ENCODE measurements at places on chromosomes 16 and 17.

DNA sequence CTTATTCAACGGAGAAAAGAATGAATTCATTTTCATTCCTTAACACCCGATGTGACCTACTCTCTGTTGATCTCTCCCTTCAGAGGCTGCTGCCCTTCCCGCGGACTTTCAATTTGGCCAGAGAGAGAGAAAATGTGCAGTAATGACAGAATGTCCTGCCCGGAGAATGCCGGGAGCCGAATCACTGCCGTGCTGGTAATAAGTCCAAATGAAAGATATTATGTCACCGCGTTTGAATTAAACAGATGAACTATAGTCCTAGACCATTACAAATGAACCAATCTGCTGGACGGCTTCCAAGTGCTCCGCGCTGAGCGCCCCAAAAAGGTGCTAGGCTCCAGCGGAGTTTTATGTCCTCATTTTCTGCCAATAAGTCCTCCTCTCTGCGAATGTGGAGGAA, 14.7 kb upstream of the C16orf82 start:
- DNase-seq, result no peak

- no peak for DNase-seq
These were observed 6.8 kb downstream of the KIF19 start for GRCh38 chr17:74332763-74333283.

GRCh38 chr17:66474258-66474657, 171.8 kb downstream of the PRKCA start:
- DNase-seq, result no peak

DNA sequence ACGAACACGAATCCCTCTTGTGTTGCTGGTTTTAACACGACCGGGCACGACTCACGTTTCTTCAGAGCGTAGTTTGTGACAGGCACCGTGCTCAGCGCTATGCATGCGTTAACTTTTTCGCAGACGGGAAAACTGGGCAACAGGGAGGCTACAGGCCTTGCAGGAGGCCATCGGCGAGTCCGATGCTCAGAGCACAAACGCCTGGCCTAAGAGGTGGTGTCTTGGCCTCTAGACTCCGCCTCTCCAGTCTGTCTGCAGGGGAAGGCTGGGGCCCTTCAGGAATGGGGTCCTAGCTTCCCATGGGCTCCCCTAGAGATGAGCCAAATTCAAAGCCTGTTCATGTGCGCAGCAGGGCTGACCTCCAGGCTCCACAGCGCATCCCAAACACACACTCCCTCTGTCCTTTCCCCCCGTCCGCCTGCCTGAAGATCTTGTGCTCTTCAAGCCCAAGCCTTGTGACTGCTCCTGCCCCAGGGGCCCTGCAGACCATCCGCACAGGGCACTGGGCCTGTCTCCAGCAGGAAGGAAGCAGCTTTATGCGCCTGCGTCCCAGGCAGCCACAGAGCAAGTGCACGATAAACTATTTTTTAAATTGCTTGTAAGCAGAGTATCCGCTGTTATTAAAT, 3.1 kb downstream of the CLCN7 start:
- DNase-seq, result no peak

- no peak for DNase-seq
These were observed 11.8 kb upstream of the PEMT start for GRCh38 chr17:17603178-17603894.

GRCh38 chr16:27195076-27195741, 8.1 kb upstream of the KDM8 start:
- DNase-seq, result no peak

DNA sequence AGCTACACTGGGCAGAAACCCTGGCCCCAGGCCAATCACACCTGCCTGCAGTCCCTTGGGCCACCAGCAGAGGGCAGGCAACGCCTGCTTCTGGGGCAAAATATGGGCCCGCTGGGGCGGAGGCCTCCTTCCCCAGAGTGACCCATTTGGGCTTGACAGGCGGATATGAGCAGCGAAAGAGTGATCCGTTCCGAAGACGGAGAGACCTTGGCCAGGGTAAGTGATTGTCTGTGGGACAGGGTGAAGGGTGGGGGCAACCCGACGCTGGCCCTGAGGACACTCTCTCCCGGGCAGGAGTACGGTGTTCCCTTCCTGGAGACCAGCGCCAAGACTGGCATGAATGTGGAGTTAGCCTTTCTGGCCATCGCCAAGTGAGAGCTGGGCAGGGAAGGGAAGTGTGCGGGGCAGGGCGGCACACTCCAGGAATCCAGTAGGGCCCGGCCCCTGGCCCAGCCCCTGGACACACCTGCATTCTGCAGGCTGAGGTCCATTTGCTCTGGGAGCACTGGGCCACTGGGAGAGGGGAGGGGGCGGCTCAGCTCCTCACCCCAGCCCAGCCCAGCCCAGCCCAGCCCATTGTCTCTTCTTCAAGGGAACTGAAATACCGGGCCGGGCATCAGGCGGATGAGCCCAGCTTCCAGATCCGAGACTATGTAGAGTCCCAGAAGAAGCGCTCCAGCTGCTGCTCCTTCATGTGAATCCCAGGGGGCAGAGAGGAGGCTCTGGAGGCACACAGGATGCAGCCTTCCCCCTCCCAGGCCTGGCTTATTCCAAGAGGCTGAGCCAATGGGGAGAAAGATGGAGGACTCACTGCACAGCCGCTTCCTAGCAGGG, 3.5 kb upstream of the NHERF1 start:
- DNase-seq, result peak; percentile 48

- no peak for DNase-seq
These were observed 111.5 kb downstream of the RMI2 start for GRCh38 chr16:11456741-11457140.

- DNase-seq, result peak; percentile 33
These were observed 24.9 kb upstream of the RHOT1 start for GRCh38 chr17:32117399-32117798.

GRCh38 chr17:35749560-35750412, 3.3 kb downstream of the GAS2L2 start:
- DNase-seq, result no peak

GRCh38 chr17:77320044-77320440, 179.3 kb downstream of the SEC14L1 start:
- no peak for DNase-seq

- no peak for DNase-seq
These were observed 1.8 kb downstream of the PRR29 start for GRCh38 chr17:63999680-64000531.

DNA sequence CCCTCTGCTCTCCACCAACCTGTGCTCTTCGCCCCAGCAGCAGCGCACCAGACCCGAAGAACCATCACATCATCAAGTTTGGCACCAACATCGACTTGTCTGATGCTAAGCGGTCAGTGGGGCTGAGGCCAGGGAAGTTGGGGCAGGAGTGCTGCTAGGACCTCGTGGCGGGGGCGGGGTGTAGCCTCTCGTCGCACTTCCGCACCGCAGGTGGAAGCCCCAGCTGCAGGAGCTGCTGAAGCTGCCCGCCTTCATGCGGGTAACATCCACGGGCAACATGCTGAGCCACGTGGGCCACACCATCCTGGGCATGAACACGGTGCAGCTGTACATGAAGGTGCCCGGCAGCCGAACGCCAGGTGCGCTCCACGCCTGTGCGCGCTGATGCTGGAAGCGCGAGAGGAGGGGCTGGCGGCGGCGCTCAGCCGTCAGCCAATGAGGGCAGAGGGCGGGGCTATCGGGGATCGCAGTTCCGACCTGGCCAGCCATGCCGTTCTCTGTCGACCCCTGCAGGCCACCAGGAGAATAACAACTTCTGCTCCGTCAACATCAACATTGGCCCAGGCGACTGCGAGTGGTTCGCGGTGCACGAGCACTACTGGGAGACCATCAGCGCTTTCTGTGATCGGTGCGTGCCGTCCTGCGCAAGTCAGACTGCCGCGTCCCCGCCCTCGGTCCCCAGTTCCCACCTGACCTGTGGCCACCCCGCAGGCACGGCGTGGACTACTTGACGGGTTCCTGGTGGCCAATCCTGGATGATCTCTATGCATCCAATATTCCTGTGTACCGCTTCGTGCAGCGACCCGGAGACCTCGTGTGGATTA, 3.2 kb upstream of the TMEM88 start:
- DNase-seq, result peak; percentile 68

- DNase-seq, result no peak
These were observed 32.8 kb downstream of the XYLT1 start for GRCh38 chr16:17437981-17438380.

- no peak for DNase-seq
These were observed 188.5 kb downstream of the MAP2K6 start for GRCh38 chr17:69602972-69603371.

DNA sequence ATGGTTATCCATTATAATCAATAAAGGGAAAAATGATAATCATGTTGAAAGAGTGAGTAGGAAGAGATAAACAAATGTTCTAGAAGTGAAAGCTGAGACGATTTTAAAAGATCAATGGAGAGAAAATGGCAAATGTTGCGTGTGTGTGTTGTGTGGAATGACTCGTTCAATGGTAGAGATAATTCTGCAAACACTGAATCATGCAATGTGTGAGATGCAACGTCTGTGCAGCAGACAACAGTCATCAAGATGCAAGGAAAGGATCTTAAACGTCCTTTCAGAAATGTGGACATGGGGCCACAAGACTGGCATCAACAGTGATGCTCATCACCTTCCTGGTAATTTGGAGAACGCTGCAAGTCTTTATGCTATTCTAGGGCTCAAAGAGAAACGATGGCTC, 124.4 kb downstream of the CDYL2 start:
- DNase-seq, result no peak

DNA sequence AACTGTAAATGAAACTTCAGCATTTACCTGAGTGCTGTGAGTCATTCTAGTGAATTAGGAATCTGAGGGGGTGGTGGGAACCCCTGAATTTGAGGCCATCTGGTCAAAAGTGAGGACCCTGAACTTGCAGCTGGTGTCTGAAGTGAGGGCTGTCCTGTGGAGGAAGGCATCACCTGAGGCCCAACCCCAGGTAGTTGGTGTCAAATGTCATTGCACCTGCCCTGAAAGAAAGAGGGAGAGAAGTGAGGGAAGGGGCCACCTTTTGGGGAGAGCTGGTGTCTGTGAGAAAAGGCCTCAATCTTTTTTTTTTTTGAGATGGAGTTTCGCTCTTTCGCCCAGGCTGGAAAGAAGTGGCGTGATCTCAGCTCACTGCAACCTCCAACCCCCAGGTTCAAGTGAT, 12.5 kb upstream of the PRPSAP1 start:
- no peak for DNase-seq

DNA sequence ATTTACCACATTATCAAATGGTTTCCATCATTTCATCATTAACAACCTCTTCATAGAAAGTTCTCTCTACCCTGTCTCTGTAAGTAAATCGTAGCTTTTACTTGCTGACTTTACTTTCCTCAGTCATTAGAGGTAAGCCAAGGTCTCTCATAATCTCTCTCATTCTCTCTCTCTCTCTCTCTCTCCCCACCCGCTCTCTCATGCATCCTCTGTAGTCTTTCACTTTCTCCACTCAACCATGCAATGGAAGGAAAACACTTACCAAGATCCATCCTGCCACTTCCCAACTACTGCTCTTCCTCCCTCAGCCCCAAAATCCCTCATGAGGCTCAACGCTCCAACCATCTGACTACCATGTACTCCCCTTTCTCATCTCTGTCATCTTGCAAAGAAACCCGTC, 6.1 kb downstream of the CEP112 start:
- DNase-seq, result peak; percentile 18

DNA sequence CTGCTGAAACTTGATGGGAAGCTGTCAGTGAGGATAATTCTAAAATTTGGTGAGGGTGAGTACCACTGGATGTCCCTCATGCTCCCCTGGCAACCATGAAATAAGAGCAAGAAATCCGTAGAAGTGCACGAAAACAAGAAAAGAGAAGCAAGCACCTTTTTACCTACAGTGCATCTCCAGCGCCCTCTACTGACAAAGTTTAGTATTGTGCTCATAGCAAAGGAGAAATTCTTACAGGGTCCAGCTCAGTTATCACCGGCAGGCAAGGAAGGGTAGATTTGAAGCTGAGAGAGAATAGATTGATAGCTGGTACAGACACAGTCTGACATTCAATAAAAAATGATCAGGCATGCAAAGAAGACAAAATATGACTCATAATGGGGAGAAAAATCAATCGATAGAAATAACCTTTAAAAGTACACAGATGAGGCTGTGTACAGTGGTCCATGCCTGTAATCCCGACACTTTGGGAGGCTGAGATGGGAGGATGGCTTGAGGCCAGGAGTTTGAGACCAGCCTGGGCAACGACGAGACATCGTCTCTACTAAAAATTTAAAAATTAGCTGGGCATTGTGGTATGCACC, 28.3 kb upstream of the TEX2 start:
- DNase-seq, result no peak

GRCh38 chr17:77502626-77503292, 362.0 kb downstream of the SEC14L1 start:
- DNase-seq, result no peak

DNA sequence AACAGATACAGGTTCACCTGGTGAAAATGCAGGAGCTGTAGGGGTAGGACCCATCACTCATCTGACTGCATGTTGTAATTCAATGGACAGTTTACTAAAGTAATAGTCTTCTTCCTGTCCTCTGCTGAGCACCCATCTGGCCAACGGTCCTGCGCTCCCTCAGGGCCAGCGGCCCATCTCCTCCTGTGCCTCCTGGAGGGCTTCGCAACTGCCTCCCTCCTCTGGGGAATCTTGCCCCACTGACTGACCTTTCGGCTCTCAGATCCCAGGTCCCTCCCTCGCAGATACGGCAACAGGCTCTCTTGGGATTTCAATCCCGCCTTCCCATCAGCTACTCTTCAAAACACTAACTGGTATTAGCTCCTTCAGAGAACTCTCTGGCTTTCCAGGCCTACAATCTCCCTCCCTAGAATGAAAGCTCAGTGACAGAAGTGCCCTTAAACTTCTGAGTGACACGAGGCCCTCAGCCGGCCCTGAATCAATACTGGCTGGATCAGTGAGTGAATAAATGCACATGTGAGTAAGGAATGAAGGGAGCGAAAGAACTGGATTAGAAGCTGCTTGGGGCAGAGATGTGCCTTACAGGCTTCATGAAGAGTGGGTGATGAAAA, 1.3 kb downstream of the PEMT start:
- DNase-seq, result no peak

GRCh38 chr16:71673582-71673973, 47.6 kb downstream of the MARVELD3 start:
- no peak for DNase-seq

DNA sequence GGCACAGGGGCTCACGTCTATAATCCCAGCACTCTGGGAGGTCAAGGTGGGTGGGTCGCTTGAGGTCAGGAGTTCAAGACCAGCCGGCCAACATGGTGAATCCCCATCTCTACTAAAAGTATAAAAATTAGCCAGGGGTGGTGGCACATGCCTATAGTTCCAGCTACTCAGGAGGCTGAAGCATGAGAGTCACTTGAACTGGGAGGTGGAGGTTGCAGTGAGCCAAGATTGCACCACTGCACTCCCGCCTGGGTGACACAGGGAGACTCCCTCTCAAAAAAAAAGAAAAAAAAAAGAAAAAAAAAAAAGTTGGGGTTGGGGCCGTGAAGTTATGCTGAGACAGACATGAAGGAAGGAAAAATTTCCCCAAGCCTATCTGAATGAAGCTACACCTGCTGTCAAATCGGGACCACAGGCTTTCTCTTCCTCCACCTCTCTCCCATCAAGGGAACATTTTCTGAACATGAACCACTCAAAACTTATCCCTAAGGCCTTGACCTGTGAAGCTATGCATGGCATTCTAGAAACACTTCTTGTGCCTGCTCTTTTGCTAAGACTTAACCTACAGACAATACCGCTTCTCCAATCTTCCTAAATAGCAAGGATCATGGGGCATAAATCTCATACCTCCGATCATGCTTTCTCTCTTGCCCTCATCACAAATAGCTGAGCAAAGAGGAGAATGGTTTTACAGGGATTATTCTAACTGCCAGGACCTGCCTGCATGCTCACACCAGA, 88.6 kb downstream of the CYTH1 start:
- DNase-seq, result no peak

- DNase-seq, result peak; percentile 60
These were observed 536.5 kb upstream of the CDH11 start for GRCh38 chr16:65658349-65658748.
